Aorta (tissue), 5 donors: ENCODE measurements at places on chromosomes 6 and 20. TPM values are rescaled to one million over a fixed set of nuclear protein-coding genes. Genes with fewer than 3 reads are reported as not detected.

GRCh38 chr6:41523915-41524633 lies 22.1 kb upstream of the FOXP4 start:
- H3K4me1 ChIP-seq = no peaks in the 10 kb centered on the region
- no peak overlapping the region for H3K27ac ChIP-seq
- no peak overlapping the region for H3K4me3 ChIP-seq
- H3K27me3 ChIP-seq = no peaks in the 10 kb centered on the region
- no peak for DNase-seq

- no peaks in the 10 kb centered on the region for H3K4me1 ChIP-seq
- H3K27ac ChIP-seq = no peak overlapping the region
- H3K4me3 ChIP-seq = no peak overlapping the region
- DNase-seq = no peak
- H3K36me3 ChIP-seq = no peaks in the 10 kb centered on the region
Observed at GRCh38 chr6:13446381-13446780, 41.0 kb downstream of the GFOD1 start.

DNA sequence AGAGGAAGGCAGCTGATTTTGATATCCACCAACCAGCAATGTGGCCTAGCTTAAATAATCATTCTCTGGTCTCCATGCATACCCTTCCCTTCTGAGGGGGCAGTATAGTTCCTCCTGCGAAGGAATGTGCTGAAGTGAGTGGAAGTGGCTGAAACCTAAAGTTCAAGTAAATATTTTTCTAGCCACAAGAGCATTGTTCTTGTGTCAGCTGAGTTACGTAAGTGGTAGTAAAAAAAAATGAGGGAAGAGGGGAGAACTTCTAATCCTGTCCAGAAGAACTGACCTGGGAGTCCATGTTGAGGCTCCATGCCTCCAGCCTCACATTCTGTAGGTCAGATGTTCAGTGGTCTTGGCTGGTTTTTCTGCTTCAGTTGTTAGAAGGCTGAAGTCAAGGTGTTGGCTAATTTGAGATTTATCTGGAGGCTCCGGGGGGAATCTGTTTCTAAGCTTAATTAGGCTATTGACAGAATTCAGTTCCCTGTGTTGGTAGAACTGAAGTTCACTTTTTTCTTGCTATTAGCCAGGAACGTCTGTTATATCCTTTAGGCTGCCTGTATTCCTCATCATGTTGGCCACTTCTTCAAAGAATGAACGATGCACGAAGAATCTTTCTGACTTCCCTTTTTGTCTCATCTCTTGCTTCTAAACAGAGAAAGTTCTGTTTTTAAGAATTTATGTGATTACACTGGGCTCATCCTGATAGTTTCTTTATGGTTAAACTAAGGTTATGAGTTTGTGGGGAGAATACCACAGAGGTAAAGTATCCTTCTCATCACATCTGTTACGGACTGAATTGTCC lies 207.1 kb upstream of the PRSS16 start:
- no peak for DNase-seq
- H3K4me1 ChIP-seq = no peaks in the 10 kb centered on the region
- H3K4me3 ChIP-seq = no peak overlapping the region
- H3K36me3 ChIP-seq = no peaks in the 10 kb centered on the region
- H3K27me3 ChIP-seq = no peaks in the 10 kb centered on the region
- H3K27ac ChIP-seq = no peak overlapping the region

- H3K27me3 ChIP-seq = no peaks in the 10 kb centered on the region
- no peaks in the 10 kb centered on the region for H3K36me3 ChIP-seq
- no peak overlapping the region for H3K27ac ChIP-seq
- no peaks in the 10 kb centered on the region for H3K4me1 ChIP-seq
Observed at GRCh38 chr6:84498905-84499304, 265.5 kb downstream of the TBX18 start.

DNA sequence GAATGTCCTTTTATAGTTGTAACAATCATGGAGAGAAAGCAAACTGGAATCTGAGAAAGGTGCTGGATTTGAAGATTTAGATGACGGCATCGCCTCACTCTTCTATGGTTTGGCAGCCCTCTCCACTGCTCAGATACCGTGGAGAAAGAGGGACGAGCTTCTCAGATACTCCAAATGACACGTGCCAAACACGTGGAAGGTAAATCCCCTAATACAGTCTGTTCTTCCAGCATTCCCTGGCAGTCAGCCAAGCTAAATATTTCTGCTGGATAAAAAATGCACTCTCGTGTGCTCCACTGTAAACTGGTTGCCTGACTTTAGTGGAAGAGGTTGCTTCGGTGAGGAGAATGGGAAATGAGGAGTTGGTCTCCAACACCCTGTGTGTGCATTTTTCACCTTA lies 16.7 kb upstream of the PRDM1 start:
- H3K27ac ChIP-seq = no peak overlapping the region
- no peak overlapping the region for H3K4me3 ChIP-seq
- no peaks in the 10 kb centered on the region for H3K4me1 ChIP-seq

DNA sequence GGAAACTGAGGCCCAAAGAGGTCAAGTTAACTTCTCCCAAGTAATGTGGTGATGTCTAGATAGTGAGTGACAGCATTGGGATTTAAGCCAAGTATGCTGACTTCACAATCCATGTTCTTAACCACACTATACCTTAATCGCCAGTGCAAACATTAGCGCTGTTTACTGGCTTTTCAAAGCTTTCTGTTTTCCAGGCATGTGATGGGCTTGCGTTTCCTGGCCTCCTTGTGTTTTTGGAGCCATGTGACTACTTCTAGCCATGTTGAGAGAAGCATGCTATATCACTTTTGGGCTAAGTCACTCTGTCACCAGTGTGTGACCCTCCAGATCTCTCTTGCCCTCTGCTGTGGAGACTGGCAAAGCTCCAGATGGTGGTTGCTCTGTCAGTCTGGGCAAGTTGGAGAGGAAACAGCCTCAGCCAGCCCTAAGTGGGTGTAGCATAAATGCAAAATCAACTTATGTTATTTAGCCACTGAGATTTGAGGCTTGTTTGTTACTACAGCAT lies 76.9 kb downstream of the ANKRD6 start:
- H3K27me3 ChIP-seq = no peaks in the 10 kb centered on the region
- H3K4me3 ChIP-seq = no peak overlapping the region
- DNase-seq = no peak
- peak overlapping the region; percentile 61 for H3K27ac ChIP-seq

DNA sequence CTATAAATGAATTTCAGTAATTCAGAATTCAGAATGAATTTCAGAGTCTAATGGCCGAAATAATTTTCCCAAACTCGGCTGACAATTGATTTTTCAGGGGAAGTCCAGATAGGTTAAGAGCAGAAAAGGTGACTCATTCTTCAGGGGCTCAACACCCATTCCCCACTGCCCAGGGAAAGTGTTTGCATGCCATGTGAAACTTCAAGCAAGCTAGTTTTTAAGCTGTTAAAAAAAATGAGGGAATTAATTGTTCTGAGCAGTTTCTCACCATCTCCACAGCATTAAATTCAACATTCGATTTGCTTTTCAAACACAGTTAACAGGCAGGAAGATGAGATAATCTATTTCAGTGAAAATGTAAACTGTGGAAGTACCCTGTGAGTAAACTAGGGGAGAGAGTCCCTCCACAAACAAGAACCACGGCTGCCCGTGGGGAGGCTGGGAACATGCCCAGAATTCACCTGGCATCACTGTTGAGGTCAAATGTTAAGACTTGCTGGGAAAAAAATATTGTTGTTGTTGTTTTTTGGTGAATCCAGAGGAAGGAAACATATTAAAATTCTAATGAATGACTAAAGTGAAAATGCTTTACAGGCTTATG lies 650.8 kb upstream of the AGPAT4 start:
- no peaks in the 10 kb centered on the region for H3K27me3 ChIP-seq
- DNase-seq = no peak
- H3K4me3 ChIP-seq = no peak overlapping the region
- H3K4me1 ChIP-seq = no peaks in the 10 kb centered on the region

- no peak for DNase-seq
- H3K27ac ChIP-seq = no peak overlapping the region
- H3K27me3 ChIP-seq = no peaks in the 10 kb centered on the region
- H3K4me3 ChIP-seq = no peak overlapping the region
- H3K36me3 ChIP-seq = no peaks in the 10 kb centered on the region
Observed at GRCh38 chr20:10115021-10115420, 80.2 kb downstream of the ANKEF1 start.

DNA sequence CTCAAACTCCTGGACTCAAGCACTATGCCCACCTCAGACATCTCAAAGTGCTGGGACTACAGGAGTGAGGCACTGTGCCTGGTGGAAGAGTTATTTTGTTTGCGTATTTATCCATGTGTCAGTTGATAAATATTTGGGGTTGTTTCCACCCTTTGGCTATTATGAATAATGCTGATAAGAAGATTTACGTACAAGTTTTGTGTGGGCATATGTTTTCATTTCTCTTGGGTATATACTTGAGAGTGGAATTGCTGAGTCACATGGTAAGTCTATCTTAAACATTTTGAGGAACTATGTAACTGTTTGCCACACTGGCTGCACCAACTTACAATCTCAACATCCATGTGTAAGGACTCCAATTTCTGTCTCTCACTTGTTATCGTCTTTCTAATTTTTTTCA lies 200.3 kb downstream of the RNGTT start:
- H3K4me3 ChIP-seq = no peak overlapping the region
- no peaks in the 10 kb centered on the region for H3K27me3 ChIP-seq
- DNase-seq = no peak
- no peak overlapping the region for H3K27ac ChIP-seq
- H3K4me1 ChIP-seq = no peaks in the 10 kb centered on the region
- H3K36me3 ChIP-seq = no peaks in the 10 kb centered on the region

DNA sequence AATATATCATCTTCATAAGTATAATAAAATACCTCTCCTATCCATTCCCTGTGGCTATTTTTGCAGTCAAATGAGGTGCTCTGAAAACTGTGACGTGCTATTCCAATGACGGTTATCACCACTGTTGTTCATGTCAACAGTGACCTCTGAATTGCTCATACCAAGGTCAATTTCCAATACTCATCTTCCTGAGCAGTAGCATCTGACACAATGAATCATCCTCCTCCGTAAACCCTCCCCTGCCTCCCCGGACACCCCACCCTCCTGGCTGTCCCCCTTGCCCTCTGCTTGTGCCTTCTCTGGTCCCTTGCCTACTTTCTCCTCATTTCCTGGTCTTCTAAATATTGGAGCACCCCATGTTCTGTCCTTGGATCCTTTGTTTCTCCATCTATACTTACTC lies 77.7 kb upstream of the SLC22A23 start:
- no peak overlapping the region for H3K4me3 ChIP-seq
- no peak overlapping the region for H3K27ac ChIP-seq
- H3K27me3 ChIP-seq = no peaks in the 10 kb centered on the region
- no peaks in the 10 kb centered on the region for H3K36me3 ChIP-seq
- H3K4me1 ChIP-seq = no peaks in the 10 kb centered on the region
- DNase-seq = no peak

- DNase-seq = no peak
- H3K36me3 ChIP-seq = no peaks in the 10 kb centered on the region
- no peak overlapping the region for H3K4me3 ChIP-seq
- no peaks in the 10 kb centered on the region for H3K27me3 ChIP-seq
- H3K27ac ChIP-seq = no peak overlapping the region
- no peaks in the 10 kb centered on the region for H3K4me1 ChIP-seq
Observed at GRCh38 chr6:153767127-153767526, 271.9 kb upstream of the OPRM1 start.

GRCh38 chr6:41652866-41653652 lies 14.8 kb downstream of the MDFI start:
- H3K4me1 ChIP-seq = no peaks in the 10 kb centered on the region
- peak; percentile 65 for DNase-seq
- no peaks in the 10 kb centered on the region for H3K36me3 ChIP-seq
- H3K4me3 ChIP-seq = no peak overlapping the region
- H3K27ac ChIP-seq = no peak overlapping the region

- no peak overlapping the region for H3K4me3 ChIP-seq
- no peaks in the 10 kb centered on the region for H3K27me3 ChIP-seq
- no peak overlapping the region for H3K27ac ChIP-seq
- H3K36me3 ChIP-seq = no peaks in the 10 kb centered on the region
Observed at GRCh38 chr20:52041966-52042365, 149.6 kb downstream of the ZFP64 start.

DNA sequence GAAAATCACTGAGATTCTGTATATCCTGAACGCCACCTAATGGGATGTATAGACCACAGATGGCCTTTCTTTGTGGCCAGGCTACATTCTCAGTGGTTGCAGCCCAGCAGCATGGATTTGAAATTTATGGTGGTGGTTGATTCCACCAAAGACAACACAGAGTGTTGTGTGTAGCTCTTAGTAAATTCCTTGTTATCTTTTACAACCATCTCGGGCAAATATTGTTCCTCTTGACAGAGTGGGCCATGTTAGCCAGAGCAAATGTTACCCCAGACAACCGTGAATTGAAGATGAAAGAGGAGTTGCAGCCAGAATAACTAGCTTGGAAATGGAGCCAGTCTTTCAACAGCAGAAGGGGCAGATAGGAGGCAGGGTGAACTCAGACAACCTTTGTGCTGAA lies 39.5 kb downstream of the SLC24A3 start:
- H3K27ac ChIP-seq = no peak overlapping the region
- H3K4me3 ChIP-seq = no peak overlapping the region
- no peaks in the 10 kb centered on the region for H3K27me3 ChIP-seq
- no peaks in the 10 kb centered on the region for H3K4me1 ChIP-seq
- DNase-seq = no peak
- no peaks in the 10 kb centered on the region for H3K36me3 ChIP-seq

DNA sequence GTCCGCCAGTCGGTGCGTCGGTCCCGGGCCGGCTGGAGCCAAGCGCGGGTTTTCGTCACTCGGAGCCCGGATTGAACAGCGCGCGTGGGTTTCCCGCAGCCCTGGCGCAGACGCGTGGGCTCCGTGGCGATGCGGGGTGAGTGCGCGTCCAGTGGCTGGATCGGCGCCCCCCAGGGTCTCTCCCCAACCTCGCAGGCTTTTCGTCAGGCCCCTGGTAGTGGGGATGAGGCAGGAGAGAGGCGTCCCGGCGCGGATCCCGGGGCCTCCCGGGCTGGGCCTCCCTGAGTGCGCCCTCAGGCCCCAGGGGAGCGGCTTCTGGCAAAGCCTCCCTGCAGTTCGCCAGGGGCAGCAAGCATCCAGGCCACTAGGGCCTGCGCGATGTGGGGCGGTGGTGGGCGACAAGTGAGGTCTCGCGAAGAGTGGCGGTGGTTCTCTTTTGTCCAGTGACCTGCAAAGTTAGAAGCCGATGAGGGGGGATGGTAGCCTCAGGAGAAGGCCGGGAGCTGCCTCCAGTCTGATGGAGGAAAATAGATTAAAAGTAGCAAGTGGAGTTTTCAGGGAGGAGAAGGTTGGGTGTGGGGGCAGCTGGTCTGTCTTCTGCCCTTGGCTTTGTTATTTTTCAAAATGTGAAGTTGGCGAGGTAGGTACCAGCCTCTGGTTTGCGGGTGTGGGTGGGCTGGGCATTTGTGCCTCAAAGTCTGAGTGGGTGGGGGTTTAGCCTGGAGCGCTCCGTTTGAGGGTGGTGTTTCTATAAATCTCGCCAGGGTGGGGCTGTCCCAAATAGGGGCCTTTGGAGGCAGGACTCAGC lies 1.6 kb downstream of the TOX2 start:
- H3K27ac ChIP-seq = no peak overlapping the region
- H3K27me3 ChIP-seq = no peaks in the 10 kb centered on the region
- H3K4me3 ChIP-seq = peak overlapping the region; percentile 2
- H3K4me1 ChIP-seq = no peaks in the 10 kb centered on the region
- peak; percentile 60 for DNase-seq

GRCh38 chr6:26468829-26469228 lies 11.1 kb downstream of the BTN2A1 start:
- no peaks in the 10 kb centered on the region for H3K4me1 ChIP-seq
- H3K27ac ChIP-seq = peak overlapping the region; percentile 8
- H3K27me3 ChIP-seq = no peaks in the 10 kb centered on the region
- peaks cover 19% of the 10 kb centered on the region for H3K36me3 ChIP-seq
- no peak for DNase-seq
- H3K4me3 ChIP-seq = no peak overlapping the region

Gene PDE7B
- 5.5 TPM for total RNA-seq
